ENCODE measurements at places on chromosomes 1 and 21.

GRCh38 chr1:16397120-16397519 lies 30.1 kb downstream of the SZRD1 start:
- DNase-seq, result no peak

- DNase-seq, result no peak
Observed at GRCh38 chr1:24635195-24635843, 7.8 kb upstream of the SRRM1 start.

DNA sequence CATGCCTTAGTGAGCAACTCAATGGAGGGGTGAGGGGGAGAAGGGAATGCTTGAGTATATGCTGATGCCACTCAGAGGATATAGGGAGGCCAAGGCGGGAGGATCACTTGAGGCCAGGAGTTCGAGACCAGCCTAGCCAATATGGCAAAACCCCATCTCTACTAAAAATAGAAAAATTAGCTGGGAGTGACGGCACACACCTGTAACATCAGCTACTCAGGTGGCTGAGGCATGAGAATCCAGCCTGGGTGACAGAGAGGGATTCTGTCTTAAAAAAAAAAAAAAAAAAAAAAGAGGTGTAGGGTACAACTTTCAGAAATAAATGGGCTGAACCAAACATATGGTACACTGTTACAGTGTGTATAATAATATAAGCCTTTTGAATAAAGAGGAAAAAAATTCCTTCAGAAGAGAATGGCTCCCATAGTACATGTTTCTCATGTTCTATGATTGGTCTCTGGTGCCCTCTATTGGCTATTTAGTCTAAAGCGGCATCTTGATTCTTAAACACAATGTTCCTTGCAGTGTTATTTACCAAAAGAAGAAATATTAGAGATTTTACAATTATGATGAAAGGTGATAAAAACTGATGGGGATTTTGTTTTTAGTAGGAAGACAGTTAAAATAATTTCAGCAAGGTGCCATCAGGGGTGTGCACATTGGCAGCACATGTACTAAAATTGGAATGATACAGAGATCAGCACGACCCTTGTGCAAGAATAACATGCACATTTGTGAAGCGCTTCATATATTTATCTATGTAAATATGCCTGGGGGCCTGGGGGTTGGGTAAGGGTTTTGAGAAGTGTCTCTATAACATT lies 109.8 kb downstream of the PATJ start:
- DNase-seq, result no peak

GRCh38 chr1:230401101-230401500 lies 25.0 kb downstream of the PGBD5 start:
- no peak for DNase-seq

DNA sequence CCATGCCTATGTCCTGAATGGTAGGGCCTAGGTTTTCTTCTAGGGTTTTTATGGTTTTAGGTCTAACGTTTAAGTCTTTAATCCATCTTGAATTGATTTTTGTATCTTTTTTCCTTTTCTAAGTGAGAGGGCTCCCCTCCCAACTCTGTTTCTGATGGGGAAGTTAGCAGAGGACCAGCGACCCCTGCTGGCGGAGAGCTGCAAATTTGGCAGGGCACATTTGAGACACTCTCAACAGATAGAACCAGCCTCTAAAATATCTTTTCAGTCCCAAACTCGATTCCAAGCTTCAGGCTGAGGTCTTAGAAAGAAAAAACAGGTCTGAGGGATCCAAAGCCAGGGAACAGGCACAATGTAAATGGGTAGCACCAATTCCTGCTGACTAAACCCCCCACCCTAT lies 32.5 kb downstream of the LRRC3 start:
- no peak for DNase-seq
